Mesenchymal stem cell (in vitro differentiated cells and primary cell): ENCODE measurements at places on chromosomes 12 and 14.

DNA sequence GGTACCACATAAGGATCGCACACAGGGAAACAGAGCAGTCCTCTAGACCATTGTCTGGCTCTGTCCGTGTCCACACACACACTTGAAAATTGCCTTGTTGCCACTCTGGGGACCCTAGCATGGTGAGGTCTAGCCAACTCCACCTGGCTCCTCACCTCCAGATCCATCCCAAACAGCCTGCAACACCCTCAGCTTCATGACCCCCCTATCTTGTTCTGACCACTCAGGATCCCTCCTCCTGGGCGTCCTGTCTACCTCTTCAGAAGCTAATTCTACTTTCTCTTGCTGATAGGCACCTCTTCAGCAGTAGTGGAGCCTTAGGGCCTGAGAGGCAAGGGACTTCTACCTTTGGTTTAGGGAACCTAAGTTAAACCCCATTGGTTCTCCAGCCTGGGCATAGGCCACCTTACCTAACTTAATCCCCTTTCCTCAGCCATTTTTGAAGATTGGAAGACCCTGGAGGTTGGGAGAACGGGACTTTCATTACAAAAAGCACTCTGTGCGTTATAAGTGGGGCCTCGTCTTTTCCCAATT, 697 bp upstream of the HOXC5 start:
- H3K36me3 ChIP-seq, result peaks cover 22% of the 10 kb centered on the region
- H3K27ac ChIP-seq, result peak overlapping the region; percentile 20
- H3K4me3 ChIP-seq, result no peak overlapping the region
- H3K4me1 ChIP-seq, result peaks cover 47% of the 10 kb centered on the region
- H3K27me3 ChIP-seq, result no peaks in the 10 kb centered on the region

DNA sequence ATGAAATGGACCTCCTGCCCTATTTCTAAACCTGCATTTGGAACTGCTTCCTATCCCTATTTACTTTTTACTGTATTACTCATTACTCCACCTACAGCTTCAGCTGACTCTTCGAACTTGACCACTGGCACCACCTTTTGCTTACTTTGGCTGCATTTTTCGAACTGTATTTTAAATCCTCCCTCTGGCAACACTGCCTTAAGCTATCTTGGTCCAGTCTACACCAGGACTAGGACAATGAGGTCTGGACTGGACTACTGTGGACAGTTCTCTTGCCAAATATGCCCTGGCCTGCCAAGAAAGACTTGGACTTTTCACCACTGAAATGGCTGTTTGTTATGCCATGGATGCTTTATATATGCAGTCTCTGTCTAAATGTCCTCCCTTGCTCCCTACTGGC, 328.1 kb downstream of the BTG1 start:
- H3K27me3 ChIP-seq, result no peaks in the 10 kb centered on the region
- H3K36me3 ChIP-seq, result no peaks in the 10 kb centered on the region
- no peak for DNase-seq
- H3K4me1 ChIP-seq, result no peaks in the 10 kb centered on the region

DNA sequence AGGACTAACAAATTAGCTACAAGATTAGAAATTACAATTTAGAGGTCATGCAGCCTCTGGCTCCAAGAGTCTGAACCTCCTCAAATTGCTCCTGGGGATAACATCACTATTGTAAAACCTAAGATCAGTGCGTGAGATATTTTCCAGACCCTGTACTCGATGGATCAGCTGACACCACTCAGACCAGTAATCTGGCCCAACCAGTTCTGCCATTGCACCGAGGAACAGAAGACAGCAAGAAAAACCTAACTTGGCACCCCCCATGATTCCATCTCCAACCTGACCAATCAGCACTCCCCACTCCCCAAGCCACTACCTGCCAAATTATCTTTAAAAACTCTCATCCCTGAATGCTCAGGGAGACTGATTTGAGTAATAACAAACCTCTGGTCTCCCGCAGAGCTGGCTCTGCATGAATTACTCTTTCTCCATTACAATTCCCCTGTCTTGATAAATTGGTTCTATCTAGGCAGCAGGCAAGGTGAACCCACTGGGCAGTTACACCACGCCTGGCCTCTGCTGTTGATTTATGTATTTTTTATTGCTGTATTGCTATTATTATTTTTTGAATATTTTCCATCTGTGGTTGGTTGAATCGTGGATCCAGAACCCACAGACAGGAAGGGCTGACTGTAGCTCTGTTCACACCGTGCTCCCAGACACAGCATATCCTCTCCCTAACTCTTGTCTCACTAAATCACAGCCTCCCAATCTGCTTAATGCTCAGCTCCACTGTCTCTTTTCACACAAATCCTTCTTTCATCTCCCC, 9.2 kb downstream of the HEBP1 start:
- H3K4me1 ChIP-seq, result peaks cover 7% of the 10 kb centered on the region
- peak overlapping the region; percentile 35 for H3K27ac ChIP-seq
- peaks cover 46% of the 10 kb centered on the region for H3K36me3 ChIP-seq
- no peaks in the 10 kb centered on the region for H3K27me3 ChIP-seq
- no peak overlapping the region for H3K4me3 ChIP-seq

DNA sequence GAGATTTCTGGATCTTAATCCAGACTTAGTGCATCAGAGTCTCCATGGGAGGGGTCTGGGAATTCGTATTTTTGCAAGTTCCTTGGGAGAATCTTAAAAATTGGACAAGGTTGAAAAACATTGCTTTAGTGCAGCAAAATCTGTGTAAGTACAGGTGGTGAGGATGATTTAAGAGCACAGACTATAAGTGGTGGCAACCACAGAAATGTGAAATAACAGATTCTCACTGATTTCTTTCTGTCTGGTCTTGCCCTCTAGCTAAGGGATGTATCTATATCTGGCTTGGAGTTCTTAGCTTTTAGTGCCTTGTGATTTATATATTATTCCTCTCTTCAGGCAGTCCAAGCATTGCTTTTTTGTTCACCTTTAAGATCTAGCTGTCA, 116.2 kb downstream of the DIP2B start:
- H3K4me3 ChIP-seq, result no peak overlapping the region
- no peaks in the 10 kb centered on the region for H3K36me3 ChIP-seq
- peaks cover 12% of the 10 kb centered on the region for H3K4me1 ChIP-seq

- no peak overlapping the region for H3K4me3 ChIP-seq
- peaks cover 12% of the 10 kb centered on the region for H3K4me1 ChIP-seq
- no peak overlapping the region for H3K27ac ChIP-seq
- H3K36me3 ChIP-seq, result peaks cover 5% of the 10 kb centered on the region
- DNase-seq, result no peak
- no peaks in the 10 kb centered on the region for H3K27me3 ChIP-seq
Measured at GRCh38 chr14:95536671-95537070, 1.8 kb downstream of the GLRX5 start.

- H3K4me3 ChIP-seq, result no peak overlapping the region
- peaks cover 11% of the 10 kb centered on the region for H3K4me1 ChIP-seq
- H3K36me3 ChIP-seq, result no peaks in the 10 kb centered on the region
- DNase-seq, result no peak
- no peaks in the 10 kb centered on the region for H3K27me3 ChIP-seq
- no peak overlapping the region for H3K27ac ChIP-seq
Measured at GRCh38 chr14:102518063-102518648, 8.6 kb upstream of the ANKRD9 start.

GRCh38 chr14:54166049-54166950, 209.7 kb upstream of the BMP4 start:
- H3K27ac ChIP-seq, result no peak overlapping the region
- no peaks in the 10 kb centered on the region for H3K36me3 ChIP-seq
- no peak for DNase-seq
- no peaks in the 10 kb centered on the region for H3K27me3 ChIP-seq
- no peak overlapping the region for H3K4me3 ChIP-seq
- peaks cover 1% of the 10 kb centered on the region for H3K4me1 ChIP-seq

- no peak for DNase-seq
- H3K27ac ChIP-seq, result no peak overlapping the region
- peaks cover 53% of the 10 kb centered on the region for H3K27me3 ChIP-seq
- H3K4me3 ChIP-seq, result no peak overlapping the region
Measured at GRCh38 chr14:101634850-101635748, 73.8 kb downstream of the DIO3 start.
